ENCODE measurements at places on chromosomes 4 and X. TPM values are rescaled to one million over a fixed set of nuclear protein-coding genes. Genes with fewer than 3 reads are reported as not detected.

Gene GPRIN3
- total RNA-seq: 6.3 TPM

Gene CXCL3
- 12.1 TPM for total RNA-seq

Gene DCAF8L2
- not detected for total RNA-seq

Gene CLNK
- 0.30 TPM for total RNA-seq

Gene PRDM8
- total RNA-seq: 3.6 TPM

Data from aorta (tissue), 5 donors.